ENCODE measurements at places on chromosomes 11 and 22.

DNA sequence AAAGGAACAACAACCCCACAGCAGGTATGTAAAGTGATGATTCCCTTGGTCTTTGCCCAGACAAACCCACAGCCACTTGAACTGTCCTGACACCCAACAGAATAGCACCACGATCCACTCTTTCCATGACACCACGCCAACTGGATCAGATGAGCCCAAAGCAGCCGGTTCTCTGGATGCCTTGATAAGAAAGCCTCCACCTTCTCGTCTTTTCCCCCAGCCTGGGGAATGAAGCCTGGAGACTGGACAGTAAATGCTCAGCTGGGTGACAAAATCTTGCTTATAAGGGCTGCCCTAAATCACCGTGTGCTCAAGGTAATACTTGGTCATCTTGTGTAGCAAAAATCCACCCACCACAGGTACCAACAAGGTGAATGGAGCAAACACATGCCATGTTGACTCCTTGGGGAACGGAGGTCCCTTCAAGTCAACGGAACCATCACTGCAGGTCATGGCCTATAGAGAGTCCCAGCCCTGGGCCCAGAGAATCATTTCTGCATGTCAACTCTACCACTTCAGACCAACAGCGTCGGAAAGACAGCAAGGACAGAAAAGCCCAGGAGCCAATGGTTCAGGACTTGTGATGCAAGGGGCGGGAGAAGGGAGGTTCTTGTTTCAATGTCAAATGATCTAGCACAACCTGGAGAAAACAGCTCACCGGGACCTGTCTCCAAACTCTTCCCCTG, 2.2 kb upstream of the MYO18B start:
- no peak for DNase-seq

- no peak for DNase-seq
These were observed 264.7 kb downstream of the TTC28 start for GRCh38 chr22:28414913-28415312.

DNA sequence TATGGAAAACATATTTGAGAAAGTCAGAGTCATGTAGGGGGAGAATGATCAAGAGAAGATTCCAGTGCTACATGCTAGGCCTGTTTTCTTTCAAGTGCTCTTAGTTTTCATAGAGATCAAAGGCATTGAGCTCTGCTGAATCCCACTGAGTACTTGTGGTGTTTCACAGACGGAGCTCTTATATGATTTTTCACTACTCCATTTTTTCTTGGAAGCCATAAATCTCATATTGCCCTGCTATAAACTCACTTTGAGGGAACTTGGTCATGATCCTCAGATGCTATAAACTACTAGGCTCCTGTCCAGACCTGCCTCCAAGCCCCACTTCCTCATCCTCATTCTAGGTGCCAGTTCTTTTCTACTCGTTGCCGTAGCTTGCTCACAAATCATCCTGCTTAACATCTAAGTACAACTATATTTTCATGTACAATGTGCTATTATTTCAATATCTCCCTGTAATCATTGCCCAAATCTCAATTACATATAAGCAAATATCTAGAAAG, 180.8 kb upstream of the CCDC179 start:
- DNase-seq = no peak

DNA sequence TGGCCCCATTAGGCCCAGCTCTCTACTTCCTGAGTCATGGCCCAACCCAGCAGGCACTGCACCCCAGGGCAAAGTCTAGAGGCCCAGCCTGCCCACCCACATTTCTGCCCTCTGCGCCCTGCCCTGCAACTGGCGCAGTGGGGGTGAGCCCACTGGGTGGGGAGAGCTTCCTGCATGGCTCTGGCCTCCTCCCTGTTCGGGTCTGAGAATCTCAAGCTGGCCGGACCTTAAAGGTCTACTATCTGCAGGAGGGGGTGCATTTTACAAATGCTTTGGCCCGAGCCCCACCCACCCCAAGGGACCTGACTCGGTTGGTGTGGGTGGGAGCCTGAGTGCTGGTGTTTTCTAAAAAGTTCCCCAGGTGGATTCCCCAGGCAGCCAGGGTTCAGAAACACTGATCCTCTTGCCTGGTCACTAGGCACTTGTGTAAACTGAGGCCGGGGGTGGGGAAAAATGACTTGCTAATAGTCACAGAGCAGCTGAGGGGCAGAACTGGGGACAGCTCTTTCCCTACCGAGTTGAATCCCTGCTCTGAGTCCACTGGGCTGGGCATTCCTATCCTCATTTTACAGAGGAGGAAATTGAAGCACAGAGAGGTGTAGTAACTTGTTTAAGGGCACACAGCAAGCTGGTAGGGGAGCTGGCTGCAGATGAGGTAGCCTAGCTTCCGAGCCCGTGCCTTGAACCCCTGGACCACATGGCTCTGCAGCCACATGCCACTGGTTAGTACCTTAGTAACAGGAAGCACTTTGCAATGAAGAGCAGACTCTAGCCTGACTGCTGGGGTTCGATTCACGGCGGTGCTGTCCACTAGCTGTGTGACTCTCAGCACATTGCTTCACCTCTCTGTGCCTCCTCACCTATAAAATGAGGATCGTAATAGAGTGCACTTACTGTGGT, 36.3 kb downstream of the CD82 start:
- no peak for DNase-seq

DNA sequence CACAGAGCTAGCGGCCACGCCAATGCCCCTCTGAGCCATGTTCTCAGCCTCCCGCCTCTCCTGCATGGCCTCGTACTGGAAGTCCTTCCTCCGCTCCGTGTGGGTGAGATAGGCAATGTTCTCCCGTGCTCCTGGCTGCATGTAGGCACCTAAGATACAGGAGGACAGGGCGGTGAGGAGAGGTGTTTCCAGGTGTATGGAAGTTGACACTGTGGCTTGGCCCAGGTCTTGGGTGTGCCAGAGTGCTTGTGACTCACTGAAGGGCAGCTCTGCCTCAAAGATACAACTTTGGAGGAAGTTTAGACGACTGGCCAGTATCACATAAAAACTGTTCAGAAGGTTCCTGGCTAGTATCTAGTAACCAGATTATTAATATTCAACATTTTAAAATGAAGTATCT, 8.5 kb downstream of the SRRD start:
- no peak for DNase-seq

GRCh38 chr11:63985812-63986155, 454 bp upstream of the OTUB1 start:
- DNase-seq = no peak

- DNase-seq = no peak
These were observed 106.1 kb upstream of the PARVA start for GRCh38 chr11:12271241-12271640.

GRCh38 chr11:71176812-71177211, 75.6 kb downstream of the SHANK2 start:
- no peak for DNase-seq

GRCh38 chr11:32820497-32820896, 9.2 kb upstream of the PRRG4 start:
- no peak for DNase-seq

- no peak for DNase-seq
These were observed 109.6 kb upstream of the B3GAT1 start for GRCh38 chr11:134521452-134522289.

DNA sequence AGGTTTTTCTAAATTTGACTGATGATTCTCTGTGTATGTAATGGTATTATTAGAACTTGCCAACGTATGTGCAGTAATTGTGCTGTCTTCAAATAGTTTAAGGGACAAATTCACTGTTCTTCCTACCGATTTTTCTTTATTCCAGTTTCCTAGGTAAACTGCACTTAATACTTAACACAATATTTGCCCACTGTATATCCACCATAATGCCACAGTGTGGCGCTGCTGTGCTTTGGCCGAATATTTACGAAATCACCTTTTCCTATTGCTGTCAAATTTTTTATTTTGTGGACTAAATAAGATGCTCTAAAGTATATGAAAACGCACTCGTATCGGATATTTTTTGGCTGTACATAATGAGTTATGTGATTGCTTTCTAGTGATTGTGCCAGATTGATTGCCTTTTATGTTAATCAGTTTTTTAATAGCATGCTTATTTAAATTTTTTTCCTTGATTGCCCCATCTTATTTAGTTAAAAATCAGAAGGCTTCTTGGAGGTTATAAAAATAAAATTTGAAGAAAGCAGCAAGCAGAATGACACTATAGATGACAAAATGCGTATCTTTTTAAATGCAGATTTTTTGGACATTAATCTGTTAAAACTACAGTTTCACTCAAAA, 10.5 kb downstream of the AASDHPPT start:
- DNase-seq = peak; percentile 37

DNA sequence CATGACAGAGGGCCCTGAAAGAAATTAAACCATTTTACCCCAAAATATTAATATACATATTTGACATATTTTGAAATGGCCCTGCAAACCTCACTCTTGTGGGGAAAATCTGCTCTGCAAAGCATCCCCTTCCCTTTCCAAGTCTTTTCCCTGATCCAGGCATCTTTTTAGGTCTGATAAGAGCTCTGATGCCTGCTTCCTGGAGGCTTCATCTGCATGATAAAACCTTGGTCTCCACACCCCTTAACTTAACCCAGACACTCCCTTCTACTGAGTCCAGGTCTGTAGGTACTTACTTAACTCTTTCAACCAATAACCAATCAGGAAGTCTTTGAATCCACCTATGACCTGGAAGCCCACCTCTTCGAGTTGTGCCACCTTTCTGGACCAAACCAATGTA, 1.8 kb upstream of the LGALS12 start:
- no peak for DNase-seq

DNA sequence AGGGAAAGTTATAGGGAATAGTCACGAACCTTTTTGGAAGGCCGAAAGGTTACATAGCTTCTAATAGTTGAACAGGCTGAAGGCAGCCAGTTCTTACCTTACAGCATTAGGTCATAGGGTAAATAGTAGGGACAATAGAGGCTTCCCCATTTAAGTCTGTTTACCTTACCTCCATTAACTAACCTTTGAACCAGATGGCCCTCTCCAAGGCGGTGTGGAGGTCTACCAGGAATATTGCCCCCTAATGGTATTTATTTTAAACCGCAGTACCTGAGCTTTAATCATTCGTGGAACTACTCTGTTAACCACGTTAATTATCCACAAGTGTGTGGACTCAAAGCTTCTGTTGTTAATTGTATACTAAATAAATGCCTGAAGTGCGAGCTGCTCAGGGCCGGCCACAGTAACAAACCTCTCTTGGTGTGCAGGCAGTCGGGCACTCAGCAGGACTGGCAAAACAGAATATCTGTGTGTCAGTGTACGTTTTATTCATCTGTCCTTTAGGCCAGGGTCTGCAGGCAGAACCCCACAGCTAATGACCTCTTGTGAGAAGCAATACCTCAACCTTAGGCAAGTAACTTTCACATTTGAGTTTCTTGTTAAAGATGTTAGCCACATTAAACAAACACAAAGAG, 81.7 kb downstream of the PRCP start:
- DNase-seq = no peak

- DNase-seq = no peak
These were observed 58.6 kb upstream of the RPS13 start for GRCh38 chr11:17135916-17136683.

DNA sequence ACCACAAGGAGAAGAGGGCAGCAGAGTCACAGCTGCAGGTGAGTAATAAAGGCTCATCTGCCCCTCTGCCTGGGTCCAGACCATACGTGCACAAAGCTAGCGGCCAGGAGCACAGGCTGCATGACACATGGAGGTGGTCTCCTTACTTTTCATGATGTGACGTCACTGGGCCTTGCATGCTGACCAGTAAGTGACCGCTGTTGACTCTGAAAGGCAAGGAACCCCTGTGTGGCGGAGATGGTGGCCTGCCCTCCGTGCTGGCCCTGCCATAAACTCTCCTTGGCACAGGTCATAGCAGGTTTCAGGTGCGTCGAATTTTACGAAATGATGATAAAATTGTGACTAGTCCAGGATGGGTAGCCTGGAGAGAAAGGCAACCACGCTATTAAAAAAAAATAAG, 7.6 kb upstream of the PARVG start:
- no peak for DNase-seq

GRCh38 chr11:114606003-114606801, 10.6 kb upstream of the NXPE4 start:
- no peak for DNase-seq

- no peak for DNase-seq
These were observed 32.3 kb upstream of the RFPL3 start for GRCh38 chr22:32325416-32325801.

GRCh38 chr22:33747576-33748180, 172.6 kb downstream of the LARGE1 start:
- no peak for DNase-seq

- DNase-seq = peak; percentile 21
These were observed 27.5 kb downstream of the DHCR7 start for GRCh38 chr11:71420455-71421241.

DNA sequence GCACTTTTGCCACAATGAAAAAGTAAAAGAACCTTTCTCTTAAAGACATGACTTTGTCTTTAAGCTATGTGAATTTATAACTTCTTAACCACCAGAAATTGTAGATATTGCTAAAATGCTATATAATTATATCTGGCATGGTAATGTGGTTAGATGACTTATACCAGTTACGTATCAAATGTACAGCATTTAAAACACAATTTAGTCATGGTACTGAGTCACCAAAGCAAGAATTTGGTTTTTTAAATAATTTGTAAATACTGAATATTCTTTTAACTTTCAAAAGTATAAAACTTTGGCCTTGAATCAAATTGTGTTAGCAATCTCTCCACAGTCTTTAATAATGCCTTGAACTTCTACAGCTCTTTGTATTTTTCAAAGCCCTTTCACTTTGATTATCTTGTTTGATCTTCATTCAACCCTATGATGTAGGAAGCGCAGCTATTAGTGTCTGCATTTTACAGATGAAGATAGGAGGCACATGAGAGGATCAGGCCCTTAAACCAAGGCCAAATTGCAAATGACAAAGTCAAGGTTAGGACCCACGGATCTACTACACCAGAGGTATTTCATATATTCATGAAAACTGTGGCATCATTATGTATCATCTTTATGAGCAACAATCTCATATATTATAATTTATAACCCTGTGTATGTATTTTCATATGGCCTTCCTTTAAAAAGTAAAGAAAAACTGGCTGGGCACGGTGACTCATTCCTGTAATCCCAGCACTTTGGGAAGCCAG, 4.4 kb upstream of the SYTL2 start:
- peak; percentile 62 for DNase-seq

GRCh38 chr11:44555031-44555800, 10.2 kb upstream of the CD82 start:
- DNase-seq = no peak

GRCh38 chr11:33177676-33178336, 16.5 kb upstream of the CSTF3 start:
- no peak for DNase-seq

DNA sequence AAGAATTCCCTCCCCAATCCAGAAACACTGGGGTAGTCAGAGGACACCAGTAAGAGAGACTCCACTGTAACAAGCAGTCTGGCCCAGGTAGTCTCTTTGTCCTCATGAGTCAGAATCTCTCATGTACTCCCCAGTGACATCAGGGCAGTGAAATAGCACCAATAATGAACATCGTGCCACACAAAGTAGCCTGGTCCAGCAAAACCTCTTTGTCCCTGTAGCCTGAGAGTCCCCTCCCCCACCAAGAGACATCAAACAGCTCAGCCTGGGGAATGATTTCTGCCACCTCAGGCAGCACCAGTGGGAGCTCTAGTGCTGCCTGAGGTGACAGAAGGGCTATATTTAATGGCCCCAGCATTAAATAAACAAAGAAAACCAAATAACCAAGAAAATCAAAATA, 88.1 kb downstream of the SBF2 start:
- DNase-seq = no peak
